EL (cell line): ENCODE measurements at places on chromosomes 2 and 18.

DNA sequence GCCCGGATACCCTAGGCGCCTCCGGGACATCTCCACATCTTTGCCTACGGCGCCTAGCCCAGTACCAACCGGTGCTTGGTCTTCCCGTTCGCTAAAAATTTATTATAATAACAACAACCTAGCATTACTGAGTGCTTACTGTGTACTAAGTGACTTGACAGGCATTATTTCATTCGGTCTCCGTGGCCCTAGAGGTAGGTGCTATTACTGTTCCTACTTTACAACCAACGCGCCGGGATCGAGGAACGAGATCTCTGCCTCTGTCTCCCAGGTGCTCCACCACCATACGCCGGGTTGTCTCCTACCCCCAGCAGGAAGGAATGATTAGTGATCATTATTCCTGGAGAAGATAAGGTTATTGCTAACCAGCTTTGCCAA, 657 bp upstream of the BIN1 start:
- DNase-seq, result no peak

DNA sequence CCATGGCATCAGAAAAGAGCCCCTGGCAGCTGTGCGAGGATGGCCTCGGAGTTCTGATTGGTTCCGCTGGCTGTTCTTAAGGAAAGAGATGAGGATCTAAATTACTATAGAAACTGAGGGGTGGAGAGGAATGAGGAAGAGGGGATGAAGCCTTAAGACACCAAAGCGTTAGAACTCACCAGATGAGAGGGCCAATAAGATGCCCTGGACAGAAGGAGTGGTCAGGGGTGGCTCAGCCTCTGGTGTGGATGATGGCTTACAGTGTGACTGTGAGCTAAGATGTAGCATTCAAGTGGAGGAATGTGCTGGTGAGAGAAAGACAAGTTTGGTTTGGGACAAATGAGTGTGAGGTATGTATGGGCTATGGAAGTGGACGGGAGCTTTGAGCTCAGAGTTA, 97.8 kb downstream of the ZFP36L2 start:
- no peak for DNase-seq

DNA sequence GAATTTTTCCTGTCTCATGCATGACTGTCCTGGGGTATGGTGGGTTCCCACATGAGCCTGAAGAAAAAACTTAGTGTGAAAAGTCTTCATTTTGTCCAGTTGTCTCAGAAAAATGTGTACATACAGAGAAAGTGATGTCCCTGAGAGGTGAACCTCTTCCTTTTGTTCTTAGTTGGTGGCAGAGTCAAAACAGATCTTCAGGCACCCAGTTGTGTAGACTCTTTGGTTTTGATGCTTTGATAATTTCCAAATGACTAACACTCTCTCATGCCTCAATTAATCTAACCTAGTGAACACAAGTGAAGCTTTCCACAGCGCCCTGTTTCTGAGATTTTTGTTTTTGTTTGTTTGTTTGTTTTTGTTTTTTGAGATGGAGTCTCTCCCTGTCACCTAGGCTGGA, 273.5 kb downstream of the PIK3C3 start:
- no peak for DNase-seq

DNA sequence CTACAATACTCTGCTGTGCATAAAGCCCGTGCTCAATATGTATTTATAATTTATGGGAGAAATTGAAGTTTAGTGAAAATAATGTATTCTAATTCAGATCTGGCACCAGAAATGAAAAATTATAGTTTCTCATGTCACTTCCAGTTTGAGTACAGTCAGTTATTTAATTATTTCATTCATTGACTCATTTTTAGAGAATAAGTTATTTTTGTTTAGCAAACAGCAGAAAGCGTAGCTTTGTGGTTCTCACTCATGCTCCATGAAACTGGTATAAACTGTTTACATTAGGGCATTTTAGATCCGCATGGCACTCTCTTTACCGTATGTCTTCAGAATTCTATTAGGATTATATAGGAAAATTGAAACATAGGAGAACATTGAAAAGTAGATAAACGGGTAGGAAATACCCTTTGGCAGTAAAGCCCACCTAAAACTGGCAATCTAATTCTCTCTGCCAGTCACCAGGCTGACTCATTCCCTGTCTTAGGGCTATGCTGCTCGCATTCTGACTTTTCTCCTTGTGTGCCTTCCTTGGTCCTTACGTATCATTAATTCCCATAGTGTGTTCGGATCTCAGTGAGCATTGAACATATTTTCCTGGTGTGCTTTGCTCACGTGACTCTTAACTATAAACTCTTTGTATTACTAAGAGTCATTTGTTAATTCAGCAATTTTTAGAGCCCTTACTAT, 106.0 kb downstream of the ZNF236 start:
- no peak for DNase-seq

GRCh38 chr2:2183717-2184116, 147.4 kb downstream of the MYT1L start:
- DNase-seq, result no peak
